Activated naive CD8-positive, alpha-beta T cell treated with anti-CD3 and anti-CD28 coated beads, Interleukin-2, amount 50 U/mL, for 24 hours (primary cell): ENCODE measurements at places on chromosomes 13 and 19.

GRCh38 chr19:13738073-13738472 lies 26.2 kb upstream of the MRI1 start:
- no peak for DNase-seq

GRCh38 chr13:31081316-31081715 lies 80.4 kb downstream of the HSPH1 start:
- no peak for DNase-seq

DNA sequence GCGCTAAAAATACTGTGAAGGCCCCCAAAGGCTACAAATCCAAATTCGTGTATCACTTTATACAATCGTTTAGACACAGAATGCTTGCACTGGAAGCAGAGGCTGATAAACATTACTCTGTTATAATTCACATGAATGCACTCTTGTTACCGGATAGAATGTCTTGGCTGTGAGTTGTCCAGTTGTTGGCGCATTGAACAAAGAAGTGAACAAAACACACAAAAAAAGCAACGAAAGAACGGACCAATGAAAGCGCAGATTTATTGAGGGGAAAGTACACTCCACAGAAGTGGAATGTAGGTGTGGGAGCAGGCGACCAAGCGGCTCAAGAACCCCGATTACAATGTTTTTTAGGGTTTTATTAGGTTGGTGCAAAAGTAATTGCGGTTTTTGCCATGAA lies 529 bp upstream of the ZNF418 start:
- DNase-seq, result no peak

GRCh38 chr13:37706041-37706440 lies 107.5 kb upstream of the POSTN start:
- no peak for DNase-seq

GRCh38 chr13:35530581-35530980 lies 54.1 kb upstream of the MAB21L1 start:
- no peak for DNase-seq

DNA sequence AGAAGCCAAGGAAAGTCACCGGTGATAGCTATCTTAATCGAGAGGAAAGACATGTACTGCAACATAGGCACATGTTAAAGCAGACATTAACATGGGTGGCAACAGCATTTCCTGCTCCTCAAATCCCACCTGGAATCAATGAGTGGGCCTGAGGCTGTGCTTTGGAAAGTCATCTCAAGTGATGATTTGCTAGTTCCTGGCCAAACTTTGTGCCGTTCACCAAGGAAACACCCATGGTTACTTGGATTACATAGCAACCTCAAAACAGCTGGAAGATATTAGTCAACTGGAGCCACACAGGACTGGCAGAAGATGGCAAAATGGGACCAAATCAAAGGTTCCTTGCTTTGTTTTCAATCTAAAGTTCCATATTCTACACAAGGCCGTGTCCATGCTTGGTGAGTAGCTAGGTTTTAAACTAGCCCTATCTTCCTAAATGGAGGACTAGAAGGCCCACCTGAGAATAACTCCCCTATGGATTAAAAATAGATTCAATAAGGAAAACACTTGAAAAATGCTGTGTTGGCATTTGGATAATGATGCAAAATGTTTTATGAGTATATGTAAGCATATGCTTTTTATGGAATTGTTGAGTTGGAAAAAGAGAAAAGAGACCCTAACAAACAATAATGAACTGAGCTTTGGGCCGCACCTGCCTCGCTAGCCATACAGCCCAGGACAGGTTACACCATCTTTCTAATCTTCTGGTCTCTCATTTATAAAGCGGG lies 144.5 kb downstream of the RGCC start:
- no peak for DNase-seq

GRCh38 chr19:3196064-3196932 lies 10.6 kb downstream of the NCLN start:
- DNase-seq, result no peak

- DNase-seq, result no peak
Measured at GRCh38 chr13:27783111-27783510, 9.2 kb upstream of the GSX1 start.

DNA sequence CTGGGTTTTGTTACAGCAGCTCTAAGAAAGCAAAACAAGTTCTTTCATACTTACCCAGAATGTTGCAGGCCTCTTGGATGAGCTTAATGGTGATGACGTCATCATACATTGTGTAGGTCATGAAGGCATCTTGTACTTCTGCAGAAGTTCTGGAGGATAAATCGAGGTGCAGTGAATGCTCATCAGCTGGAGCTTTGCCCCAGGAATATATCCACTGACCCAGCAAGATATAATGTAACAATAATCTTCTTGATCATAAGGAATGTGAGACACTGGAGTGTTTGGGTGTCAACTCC lies 63.0 kb downstream of the C13orf42 start:
- no peak for DNase-seq

- DNase-seq, result no peak
Measured at GRCh38 chr13:33676045-33676989, 141.6 kb upstream of the RFC3 start.

GRCh38 chr13:42720858-42721219 lies 60.5 kb upstream of the FAM216B start:
- DNase-seq, result no peak

DNA sequence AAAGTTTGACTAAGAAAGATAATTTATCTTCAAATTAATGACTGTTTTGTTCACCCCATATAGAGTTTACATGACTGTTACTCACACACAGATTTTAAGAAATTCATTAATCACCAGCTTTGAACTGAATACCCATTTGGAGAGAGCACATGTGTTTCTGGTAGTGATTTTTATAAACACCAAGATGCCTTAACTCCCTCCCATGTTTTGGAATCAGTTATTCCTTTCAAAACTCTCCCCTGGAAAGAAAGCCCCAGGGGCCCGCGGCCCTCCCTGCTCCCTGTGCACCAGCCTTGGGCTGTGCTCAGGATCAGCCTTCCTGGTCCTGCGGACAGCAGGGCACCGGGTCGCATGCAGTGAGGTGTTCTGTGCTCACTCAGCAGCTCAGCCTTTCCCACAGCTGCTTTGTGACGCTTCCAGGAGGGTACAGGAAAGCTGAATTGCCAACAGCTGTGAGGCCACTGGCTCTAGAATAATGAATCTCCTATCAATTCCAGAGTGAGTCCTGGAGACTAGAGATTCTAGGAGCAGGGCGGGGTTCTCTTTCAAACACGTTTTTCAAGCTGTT lies 483.2 kb downstream of the EFNB2 start:
- DNase-seq, result no peak

GRCh38 chr13:22862478-22862877 lies 318.3 kb upstream of the SGCG start:
- DNase-seq, result no peak

DNA sequence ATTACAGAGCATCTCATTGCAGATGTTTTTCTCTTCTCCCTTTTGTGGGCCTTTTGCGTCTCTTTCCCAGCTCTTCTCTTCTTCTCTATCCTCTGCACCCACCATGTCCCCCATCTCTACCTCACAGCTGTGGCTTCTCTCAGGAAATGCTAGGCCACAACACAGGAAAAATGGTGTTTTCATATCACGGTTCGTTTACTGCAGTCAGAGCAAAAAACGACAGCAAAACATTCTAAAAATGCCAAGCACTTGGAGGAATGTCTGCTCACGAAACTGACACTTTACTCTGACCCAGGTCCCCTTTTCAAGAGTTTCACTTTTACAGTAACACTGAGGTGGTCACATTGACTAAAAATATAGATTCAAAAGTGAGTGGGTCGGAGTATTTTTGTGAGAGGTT lies 152.2 kb downstream of the DCT start:
- DNase-seq, result no peak

- DNase-seq, result no peak
Measured at GRCh38 chr19:32779082-32779481, 59.5 kb downstream of the TDRD12 start.

- DNase-seq, result no peak
Measured at GRCh38 chr13:26509491-26509890, 48.0 kb upstream of the WASF3 start.

- DNase-seq, result no peak
Measured at GRCh38 chr13:52371736-52372247, 34.2 kb downstream of the THSD1 start.

DNA sequence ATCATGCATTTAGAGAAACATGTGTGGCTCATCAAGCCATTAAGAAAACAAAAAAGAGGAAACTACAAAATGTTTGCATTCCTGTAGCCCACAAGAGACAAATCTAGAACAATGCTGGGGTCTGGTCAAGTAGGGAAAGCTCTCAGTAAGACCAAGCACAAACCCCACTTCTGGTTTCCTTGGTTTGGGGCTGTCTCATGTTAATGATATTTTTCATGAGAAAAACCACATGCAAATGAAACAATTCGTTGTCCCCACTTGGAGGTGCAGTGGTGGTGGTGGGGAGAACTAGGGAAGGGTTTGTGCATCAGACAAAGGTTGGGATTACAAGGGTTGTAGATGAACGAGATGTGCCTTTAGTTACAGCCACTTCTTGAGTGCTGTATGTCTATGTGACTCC lies 7.0 kb upstream of the RB1 start:
- no peak for DNase-seq

- DNase-seq, result peak; percentile 63
Measured at GRCh38 chr19:570937-571565, 1.3 kb upstream of the BSG start.

DNA sequence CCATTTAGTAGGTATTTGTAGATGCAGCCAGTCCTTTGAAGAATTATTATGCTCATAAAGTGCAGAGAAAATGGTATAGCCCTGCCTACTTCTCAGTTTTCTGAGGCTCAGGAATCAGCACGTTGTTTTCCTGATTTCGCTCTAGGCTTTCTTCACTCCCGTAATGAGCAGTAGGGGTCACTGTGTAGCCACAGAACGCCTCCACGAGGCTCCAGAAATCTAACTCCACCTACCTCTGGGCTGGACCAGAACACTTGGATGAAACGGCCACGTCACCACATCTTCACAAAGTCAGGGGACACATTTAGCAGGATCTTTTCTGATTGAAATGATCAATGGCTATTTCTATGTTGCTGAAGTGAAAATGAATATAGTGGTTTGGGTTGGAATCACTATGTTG lies 49.8 kb upstream of the GTF3A start:
- DNase-seq, result peak; percentile 58

- no peak for DNase-seq
Measured at GRCh38 chr19:45505151-45505995, 1.9 kb upstream of the VASP start.

- no peak for DNase-seq
Measured at GRCh38 chr13:35159041-35159440, 217.0 kb downstream of the NBEA start.

GRCh38 chr13:30499338-30499737 lies 33.6 kb upstream of the HMGB1 start:
- no peak for DNase-seq

DNA sequence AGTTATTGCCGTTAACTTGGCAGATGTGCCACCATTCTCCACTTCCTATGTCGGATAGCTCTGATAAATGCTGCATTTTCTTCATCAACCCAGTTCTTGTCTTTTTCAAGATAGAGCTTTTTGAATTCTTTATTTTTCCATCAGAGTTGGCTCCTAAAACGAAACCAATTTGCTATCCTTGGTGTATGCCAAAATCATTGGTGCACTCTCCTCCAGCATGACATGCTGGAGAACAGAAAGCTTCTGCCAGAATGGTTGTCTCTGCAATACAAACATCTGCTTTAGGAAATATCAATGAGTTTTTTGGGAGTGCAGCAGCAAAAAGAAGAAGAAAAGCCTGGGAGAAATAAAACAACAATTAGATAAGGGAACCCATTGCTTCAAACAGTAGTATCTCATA lies 124.2 kb downstream of the CDK8 start:
- DNase-seq, result no peak

GRCh38 chr19:41408256-41408655 lies 10.6 kb downstream of the BCKDHA start:
- no peak for DNase-seq

- no peak for DNase-seq
Measured at GRCh38 chr13:103640606-103641005, 574.4 kb upstream of the SLC10A2 start.

GRCh38 chr19:1271528-1272422 lies 2.6 kb downstream of the CIRBP start:
- no peak for DNase-seq

DNA sequence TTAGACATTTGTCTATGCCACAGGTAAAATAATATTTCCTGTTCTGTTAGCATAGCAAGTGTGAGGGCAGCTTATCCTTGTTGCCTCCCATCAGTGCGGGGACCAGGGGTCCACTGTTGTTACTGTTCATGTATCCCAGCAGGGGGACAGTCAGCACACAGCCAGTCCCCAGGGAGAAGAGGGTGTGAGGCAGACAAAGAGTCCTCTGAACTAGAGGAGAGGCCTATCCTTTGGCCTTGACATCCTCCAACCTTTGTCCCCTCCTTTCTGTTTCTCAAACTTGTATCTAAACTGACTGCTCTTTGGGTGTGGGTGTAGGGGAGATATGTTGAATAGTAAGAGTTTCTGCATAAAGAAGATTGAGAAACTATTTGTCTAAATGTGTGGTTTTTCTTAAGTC lies 2.9 kb upstream of the GPR18 start:
- no peak for DNase-seq

DNA sequence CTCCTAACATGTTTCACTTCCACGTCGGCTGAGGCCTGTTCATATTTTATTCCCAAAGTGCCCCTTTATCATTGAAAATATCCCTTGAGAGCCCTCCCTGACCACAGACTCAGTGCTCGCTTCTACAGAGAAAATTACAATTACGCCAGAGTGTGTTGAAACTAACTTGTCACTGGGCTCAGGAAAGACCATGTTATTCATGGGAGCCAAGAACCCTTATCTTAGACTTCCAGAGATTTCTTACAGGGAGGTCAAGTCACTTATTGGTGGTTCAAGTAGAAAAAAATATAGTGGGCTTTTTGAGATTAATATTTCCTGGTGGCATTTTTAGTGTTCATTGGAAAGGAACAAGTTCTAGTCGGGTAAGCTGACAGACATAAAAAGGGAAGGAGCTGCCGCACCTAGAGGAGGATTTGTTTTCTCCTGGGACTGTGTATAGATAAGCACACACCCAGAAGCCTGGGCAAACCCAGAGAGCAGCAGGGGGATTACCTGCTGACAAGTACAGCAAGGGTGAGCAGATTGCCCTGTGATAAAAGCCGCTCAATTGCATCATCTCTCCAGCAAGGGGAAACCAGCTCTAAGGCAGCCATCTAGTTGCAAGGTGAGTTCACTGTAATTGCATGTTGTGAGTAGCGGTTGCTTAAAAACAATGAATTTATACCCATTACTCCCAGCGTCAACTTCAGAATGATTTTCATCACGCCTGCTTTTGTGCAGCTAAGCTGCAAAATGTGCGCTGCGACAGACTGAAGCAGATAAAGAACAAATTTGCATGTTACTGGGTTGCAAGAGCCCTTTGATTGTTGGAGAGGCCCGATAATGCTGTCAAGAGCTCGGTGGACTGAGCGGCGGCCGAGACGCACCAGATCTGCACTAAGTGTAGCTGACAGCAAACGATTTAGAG lies 46.2 kb downstream of the DCT start:
- DNase-seq, result peak; percentile 28

- DNase-seq, result no peak
Measured at GRCh38 chr19:38062959-38063761, 156.2 kb downstream of the SIPA1L3 start.

DNA sequence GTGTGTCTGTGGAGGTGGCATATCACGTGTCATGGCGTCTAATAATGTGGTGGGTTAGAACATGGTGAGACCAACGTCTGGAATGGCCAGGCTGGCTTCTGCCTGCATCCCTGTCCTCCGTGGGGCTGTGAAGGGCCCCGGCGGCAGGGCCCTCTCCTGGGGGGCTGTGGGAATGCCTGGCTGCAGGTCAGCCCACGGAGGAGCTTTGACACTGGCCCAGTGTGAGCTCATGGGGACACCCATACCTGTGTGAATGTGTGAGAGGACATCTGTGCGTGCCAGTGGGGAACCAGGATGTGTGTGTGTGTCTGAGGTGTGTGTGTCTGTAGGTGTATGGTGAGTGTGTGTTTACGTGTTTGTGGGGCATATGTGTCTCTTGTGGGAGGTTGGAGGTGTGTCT lies 300.1 kb downstream of the TEX29 start:
- DNase-seq, result no peak
